ENCODE measurements at places on chromosomes 4 and X. TPM values are rescaled to one million over a fixed set of nuclear protein-coding genes. Genes with fewer than 3 reads are reported as not detected.

Gene H2BW2
- not detected for total RNA-seq

- no peak for DNase-seq
Measured at GRCh38 chrX:116824785-116825184, 362.0 kb upstream of the CT83 start.

Gene RAI2
- 0.13 TPM for total RNA-seq

DNA sequence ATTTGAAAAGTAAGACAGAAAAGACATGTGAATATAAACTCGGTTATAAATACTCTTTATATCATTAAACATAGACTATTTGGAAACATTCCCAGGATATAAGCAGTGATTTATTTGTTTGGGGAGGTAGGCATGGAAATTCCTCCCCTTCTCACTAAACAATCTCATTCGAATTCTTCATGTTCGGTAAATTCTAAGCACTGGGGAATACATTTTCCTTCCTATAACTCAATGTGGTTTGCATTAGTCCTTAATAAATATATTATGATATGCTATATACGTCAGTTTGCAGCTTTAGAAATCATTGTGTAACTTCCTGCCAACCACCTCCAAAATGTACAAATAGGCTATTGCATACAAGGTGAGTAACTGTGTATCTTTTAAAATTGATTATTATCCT lies 99.6 kb downstream of the UGT8 start:
- DNase-seq: no peak

Gene NUDT10
- 0.81 TPM for total RNA-seq

- DNase-seq: no peak
Measured at GRCh38 chr4:76725039-76725438, 172.9 kb downstream of the SOWAHB start.

Gene SSX2B
- not detected for total RNA-seq

Gene TCP11X2
- not detected for total RNA-seq

Gene TNIP2
- total RNA-seq: 90.3 TPM

GRCh38 chr4:75623026-75623425 lies 7.3 kb downstream of the CDKL2 start:
- no peak for DNase-seq

- DNase-seq: no peak
Measured at GRCh38 chr4:153741541-153741940, 18.3 kb downstream of the RNF175 start.

DNA sequence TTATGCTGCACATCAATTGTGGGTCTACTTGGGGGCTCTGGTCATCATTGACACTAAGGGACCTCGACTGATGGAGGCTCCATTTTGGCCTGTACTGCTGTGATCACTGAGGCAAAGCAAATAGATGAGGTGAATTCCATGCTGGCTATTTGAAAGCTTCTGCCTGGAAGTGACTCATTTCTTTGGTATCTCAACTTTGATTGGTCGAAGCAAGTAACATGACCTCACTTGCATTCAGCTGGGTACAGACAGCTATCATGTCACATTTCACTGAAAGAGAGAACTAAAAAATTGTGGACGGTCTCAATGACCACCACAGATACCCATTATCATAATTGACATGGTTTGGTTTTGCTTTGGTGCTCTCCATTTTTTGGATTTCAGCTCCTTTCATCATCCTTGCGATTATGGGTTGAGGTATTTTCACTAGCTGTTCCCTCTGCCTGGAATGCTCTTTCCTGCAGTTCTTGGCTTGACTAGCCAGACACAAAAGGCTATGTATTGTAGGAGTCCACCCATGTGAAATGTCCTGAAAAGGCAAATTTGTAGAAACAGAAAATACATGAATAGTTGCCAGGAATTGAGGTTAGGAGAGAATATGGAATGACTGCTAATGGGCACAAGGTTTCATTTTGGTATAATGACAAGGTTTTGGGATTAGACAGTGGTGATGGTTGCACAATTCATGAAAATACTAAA lies 369.2 kb upstream of the LCORL start:
- DNase-seq: no peak

Gene GNRHR
- not detected for total RNA-seq

DNA sequence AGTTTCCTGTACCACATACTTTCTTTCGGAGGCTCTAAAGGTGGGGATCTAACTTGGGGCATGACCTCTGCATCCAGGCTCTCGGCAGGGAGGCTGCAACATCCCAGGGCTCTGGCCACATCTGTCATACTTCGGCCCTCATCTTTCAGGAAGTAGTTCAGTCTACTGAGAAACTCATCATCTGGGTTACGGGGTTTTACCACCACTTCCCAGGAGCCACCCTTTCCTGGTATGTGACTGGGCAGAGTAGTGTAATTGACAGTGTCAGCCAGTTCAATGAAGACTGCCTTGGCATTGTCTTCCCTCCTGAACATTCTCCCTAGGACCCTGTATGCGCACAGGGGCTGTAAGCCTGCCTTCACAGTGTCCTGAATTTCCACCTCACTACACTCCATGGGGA lies 2.8 kb downstream of the PNMA5 start:
- DNase-seq: no peak

- DNase-seq: no peak
Measured at GRCh38 chrX:15059474-15059873, 186.3 kb downstream of the MOSPD2 start.

Gene PWWP3B
- total RNA-seq: 1.5 TPM

GRCh38 chr4:86521373-86521969 lies 72.6 kb upstream of the PTPN13 start:
- DNase-seq: no peak

DNA sequence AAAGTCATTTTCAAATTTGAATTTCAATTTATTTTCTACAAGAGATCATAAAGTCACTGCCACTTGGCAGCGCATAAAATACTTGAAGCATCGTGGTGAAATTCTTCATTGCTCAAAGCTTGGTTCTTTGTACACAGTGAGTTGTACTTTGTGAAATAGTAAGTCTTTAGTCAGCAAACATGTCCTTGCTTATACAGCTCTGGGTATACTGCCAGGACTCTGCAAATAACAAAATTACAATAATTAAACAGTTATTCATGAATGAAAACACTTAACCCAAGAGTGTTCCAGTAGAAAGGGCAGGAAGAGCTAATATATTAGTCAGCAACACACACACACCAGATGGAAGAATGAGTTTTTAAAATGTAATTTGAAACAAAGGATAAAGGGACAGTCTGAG lies 1300.9 kb upstream of the DIAPH2 start:
- DNase-seq: no peak

Gene CLDN34
- total RNA-seq: 0.26 TPM

Gene EVC2
- 12.1 TPM for total RNA-seq
